Natural killer cell treated with Interleukin-12 subunit alpha and Interleukin-12 subunit beta and Interleukin-15 and Interleukin-18, amount 100 ng/mL, for 72 hours (primary cell): ENCODE measurements at places on chromosomes 7 and 10. TPM values are rescaled to one million over a fixed set of nuclear protein-coding genes. Genes with fewer than 3 reads are reported as not detected.

Gene THNSL1
- total RNA-seq: 1.6 TPM

Gene NPY4R2
- not detected for total RNA-seq

Gene MSS51
- total RNA-seq: 4.4 TPM

Gene VSTM4
- 0.38 TPM for total RNA-seq

- no peaks in the 10 kb centered on the region for H3K36me3 ChIP-seq
- H3K27ac ChIP-seq: no peak overlapping the region
- no peaks in the 10 kb centered on the region for H3K27me3 ChIP-seq
- no peak overlapping the region for H3K4me3 ChIP-seq
- no peak for DNase-seq
- no peaks in the 10 kb centered on the region for H3K4me1 ChIP-seq
Observed at GRCh38 chr10:48551861-48552591, 52.8 kb downstream of the ARHGAP22 start.

DNA sequence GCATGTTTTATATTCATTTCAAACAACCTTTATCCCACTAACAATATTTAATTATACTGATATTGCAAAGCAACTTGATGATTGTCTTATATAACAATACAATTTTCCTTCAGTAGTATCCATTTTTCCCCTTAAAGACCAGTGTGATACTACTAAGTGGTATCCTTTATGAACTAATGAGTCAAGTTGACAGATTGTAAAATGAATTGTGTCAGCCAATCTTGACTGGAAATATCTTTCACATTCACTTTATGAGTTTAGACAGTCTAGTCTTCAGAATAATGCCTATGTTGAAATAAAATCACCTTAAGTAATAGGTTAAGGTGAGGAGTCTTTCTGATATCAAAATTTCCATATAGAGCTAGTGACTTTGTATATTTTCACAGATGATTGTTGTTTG, 950.0 kb upstream of the CELF2 start:
- no peak overlapping the region for H3K4me3 ChIP-seq
- H3K27me3 ChIP-seq: no peaks in the 10 kb centered on the region
- no peaks in the 10 kb centered on the region for H3K36me3 ChIP-seq
- DNase-seq: no peak

GRCh38 chr7:144048648-144049047, at the start of gene OR2A5:
Gene OR2A5, plus strand, starts transcription at chr7:144048948. Its CDS starts 1,454 bp downstream, at chr7:144050402.
- H3K4me3 ChIP-seq: no peak within 1 kb of the TSS
- no peak within 1 kb of the TSS for H3K27ac ChIP-seq
- no peaks in the 10 kb centered on the region for H3K4me1 ChIP-seq
- H3K27me3 ChIP-seq: peaks cover 5% of the 10 kb centered on the region

DNA sequence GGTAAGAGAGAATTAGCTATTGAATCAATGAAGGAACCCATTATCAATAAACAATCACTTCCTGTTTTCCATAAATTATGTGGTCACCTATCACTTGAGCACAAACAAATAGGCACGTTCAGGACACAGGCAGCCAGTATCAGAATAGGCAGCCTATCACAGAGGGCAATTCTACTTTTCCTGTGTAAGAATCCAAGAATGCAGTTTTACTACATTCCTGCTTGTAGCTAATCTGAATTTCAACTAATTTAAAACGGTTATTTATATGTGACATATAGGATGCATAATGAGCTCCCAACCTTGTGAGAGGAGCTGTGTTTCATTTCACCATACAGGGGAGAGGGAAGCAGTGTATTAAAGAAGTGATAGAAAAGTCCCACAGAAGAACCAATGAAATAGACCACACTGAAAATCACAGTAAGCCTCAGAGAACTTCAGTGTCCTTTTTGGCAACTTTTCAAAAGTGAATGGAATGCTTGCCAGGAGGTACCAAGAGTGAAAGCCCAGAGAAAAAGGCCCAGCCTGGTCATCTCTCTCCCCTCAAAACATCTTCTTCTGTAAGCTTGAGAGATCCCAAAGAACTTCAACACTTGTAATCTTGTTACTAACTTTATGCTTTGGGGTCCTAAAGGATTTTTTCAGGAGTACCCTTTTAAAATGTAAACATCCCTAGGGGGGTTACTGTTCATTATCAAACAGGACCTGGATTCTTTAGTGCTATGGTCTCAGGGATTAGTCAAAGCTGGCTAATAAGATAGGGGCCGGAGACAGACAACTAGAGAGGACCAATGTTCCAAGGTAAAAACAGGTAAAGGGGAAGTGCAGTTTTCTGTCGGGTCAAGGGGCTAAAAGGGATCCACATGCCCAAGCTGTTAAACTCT, 1.3 kb downstream of the IMMP2L start:
- no peak overlapping the region for H3K27ac ChIP-seq
- peaks cover 14% of the 10 kb centered on the region for H3K36me3 ChIP-seq
- no peak for DNase-seq
- H3K4me3 ChIP-seq: peak overlapping the region; percentile 82
- H3K27me3 ChIP-seq: peaks cover 3% of the 10 kb centered on the region
- peaks cover 8% of the 10 kb centered on the region for H3K4me1 ChIP-seq

DNA sequence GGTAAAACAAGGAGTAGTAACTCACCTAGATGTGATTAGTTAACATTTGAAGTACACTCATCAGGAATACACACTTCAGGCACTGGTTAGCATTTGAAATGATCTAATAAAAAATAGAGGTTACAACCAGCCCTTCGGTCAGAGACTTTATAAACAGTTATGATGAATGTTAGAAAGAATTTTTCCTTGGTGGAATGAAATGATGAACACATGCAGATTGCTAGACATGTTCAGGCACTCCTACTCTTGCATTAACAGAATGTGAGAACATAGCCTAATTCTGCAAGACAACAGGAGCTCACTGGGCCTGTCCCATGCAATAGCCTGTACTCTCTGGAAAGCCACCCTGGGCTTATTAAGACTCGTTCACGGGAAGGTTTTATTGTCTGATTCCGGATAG, 47.3 kb upstream of the TECTB start:
- DNase-seq: no peak
- H3K27ac ChIP-seq: no peak overlapping the region
- peaks cover 22% of the 10 kb centered on the region for H3K27me3 ChIP-seq
- H3K36me3 ChIP-seq: peaks cover 3% of the 10 kb centered on the region
